ENCODE measurements at places on chromosomes 11 and 22. TPM values are rescaled to one million over a fixed set of nuclear protein-coding genes. Genes with fewer than 3 reads are reported as not detected.
A peak's percentile ranks its signal among the peaks of the same experiment; 100 is the strongest.

DNA sequence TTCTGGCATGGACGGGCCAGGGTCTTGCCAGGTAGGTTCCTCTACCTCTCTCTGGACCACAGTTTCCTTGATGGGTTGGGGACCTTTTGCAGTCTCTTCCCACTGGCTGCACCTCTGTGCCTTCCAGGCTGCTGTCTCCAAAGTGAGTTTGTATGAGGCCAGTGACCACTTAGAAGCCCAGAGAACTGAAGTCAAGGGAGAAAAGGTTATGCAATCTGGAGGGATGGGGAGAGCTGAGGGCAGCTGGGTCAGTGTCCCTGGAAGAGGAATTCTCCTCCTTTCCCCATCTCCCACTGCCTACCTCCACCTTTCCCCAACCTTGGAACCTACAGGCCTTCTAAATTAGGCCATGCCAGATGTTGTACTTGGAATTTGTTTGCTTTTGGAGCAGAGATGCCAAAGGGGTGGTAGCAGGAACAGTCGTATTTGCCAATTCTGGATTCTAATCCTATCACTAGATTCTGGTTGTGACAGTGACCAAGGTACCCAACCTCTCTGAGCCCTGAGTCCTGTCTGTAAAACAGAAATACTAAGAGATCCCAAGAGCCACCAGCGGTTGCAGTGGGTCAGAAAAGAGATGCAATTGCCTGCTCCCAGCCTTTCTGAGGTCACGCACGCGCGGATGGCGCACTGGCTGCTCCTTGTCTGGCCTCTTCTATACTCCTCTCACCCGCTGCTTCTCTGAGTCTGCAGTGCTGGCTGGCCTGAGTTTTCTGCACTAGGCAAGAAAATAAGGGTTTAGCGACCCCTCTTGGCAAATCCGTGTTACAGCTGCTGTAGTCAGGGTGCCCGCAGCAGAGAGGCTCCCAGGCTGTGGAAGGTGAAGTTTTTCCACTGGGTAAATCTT, 10.7 kb upstream of the ACCSL start:
- peak; percentile 22 for DNase-seq

DNA sequence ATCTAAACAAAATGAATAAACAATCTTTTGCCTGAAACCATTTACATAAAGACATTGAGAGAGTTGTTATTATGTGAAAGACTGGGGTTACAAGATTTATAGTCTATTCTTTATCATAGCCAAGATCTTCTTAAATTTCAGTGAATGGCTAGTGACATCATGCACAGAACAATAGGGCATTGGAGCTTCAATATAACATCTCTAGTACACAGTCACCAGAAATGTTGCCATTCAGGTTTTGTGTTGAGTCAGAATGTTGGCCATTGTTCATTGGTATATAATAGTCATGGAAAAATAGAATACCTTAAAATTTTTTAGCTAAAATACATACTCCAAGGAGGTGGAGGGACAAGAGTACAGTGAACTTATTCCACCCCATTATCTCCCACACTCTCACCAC, 44.3 kb downstream of the SLC5A12 start:
- no peak for DNase-seq

- no peak for DNase-seq
Measured at GRCh38 chr22:27318516-27318915, 483.0 kb downstream of the MN1 start.

- DNase-seq: no peak
Measured at GRCh38 chr22:49371325-49372110, 456.2 kb downstream of the BRD1 start.

GRCh38 chr11:117248341-117248740, 15.9 kb downstream of the RNF214 start:
- no peak for DNase-seq

GRCh38 chr11:13043912-13044628, 35.0 kb downstream of the RASSF10 start:
- DNase-seq: no peak

UBXN1 gene
- 162 TPM for total RNA-seq

SGSM1 gene
- not detected for total RNA-seq

HTR3A gene
- total RNA-seq: not detected

MYBPC3 gene
- not detected for total RNA-seq

FGF19 gene
- not detected for total RNA-seq
